ENCODE measurements at places on chromosomes 1 and 21.

GRCh38 chr1:219726480-219727272, 113.8 kb upstream of the ZC3H11B start:
- no peak for DNase-seq

DNA sequence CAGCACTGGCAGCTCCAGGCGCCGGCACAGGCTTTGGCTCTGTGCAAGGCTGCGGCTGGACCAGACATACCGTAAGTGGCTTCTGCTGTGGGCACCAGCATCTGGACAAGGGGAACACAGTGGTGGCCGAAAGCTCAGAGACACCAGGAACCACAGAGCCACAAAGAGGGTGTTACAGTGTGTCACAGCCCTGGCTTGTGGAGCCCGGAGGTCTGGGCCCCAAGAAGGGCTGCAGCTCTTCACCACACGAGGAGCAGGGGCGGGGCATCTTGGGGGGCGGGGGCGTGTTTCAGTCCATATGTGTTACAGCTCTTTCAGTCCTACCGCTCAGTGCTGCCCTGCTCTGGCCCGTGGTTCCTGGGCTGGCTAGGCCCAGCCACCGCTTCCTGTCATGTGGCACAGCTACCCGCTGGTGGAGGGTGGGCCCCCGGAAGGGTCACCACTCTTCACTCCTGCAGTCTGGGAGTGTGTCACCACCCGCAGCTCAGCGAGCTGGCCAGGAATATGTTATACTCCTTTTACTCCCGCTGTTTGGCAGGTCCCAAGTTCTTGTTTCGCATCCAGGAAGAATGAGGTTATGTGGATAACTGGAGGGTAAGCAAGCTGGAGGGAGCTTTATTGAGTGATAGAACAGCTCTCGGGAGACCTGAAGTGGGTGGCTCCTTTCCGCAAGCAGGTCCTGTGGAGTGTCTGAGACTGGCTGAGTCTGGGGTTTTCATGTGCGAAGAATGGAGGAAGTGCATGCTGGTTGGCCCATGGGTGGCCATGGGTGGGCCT, 3.3 kb upstream of the LSM10 start:
- DNase-seq = no peak

GRCh38 chr1:147201276-147201675, 23.9 kb downstream of the FMO5 start:
- no peak for DNase-seq

DNA sequence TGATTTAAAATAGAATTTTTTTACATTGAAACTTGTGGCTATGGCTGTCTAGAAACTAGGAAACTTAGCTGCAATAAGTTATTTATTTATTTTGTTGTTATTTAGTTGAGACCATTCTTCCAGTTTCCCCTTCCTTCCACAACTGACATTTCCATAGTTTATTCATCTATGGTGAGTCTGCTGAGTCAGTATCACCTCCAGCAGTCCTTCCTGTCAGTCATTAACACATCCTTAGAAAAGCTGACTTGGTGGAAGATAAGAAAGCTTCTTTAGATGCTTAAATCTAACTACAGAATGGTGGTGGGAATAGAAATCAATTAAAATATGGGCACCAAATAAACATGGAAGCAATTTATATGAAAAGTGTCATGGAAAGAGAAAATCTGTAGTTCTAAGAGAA, 714.0 kb downstream of the RWDD3 start:
- no peak for DNase-seq

GRCh38 chr1:65630855-65631254, 161.8 kb upstream of the PDE4B start:
- DNase-seq = no peak

DNA sequence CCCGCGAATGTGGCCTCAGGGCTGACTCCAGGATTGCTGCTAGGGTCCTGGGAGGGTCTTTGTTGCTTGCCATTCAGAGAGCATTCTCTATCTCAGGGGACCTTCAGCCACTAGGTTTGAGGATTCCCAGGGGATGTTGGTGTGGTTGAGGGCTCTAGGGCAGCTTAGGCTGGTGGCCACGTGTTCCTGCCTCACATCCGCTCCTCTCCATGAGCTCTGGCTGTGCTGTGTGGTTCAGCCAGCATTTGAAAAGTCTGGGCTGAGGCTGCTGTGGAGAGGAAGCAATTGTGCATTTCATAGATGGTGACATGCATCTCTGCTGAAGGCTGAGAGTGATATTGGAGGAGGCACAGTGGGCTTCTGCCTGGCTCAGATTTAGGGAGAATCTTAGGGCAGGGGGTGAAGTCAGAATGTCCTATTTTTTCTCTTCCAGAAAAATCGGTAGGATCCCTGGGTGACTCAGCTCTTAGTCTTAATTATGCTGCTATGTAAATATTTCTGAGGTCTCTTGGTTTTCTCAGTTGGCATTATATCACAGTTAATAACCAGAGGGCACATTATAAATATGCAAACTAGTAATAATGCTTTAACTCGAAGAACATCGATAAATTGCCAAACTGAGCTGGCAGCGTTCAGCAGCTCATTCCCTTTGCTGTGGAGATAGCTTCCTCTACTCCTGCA, 182.3 kb downstream of the CAMTA1 start:
- DNase-seq = no peak

DNA sequence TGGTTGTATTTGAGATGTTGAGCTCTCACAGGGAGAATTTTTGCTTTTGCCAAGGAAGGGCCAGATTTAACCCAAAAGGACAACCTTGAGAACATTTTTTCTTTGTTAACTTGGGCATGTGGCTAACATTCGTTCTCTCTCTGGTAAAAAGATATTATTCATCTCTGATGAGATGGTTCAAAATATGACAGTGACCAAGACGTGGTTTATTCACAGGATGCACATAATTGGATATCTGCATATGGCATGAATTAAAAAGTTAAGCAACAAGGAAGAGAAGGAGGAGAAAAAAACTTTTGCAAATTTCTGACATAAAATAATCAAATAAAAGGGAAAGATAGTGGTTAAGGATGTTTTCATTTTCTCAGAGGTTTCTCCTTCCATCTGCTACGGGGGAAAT, 43.1 kb upstream of the BCL10 start:
- no peak for DNase-seq

DNA sequence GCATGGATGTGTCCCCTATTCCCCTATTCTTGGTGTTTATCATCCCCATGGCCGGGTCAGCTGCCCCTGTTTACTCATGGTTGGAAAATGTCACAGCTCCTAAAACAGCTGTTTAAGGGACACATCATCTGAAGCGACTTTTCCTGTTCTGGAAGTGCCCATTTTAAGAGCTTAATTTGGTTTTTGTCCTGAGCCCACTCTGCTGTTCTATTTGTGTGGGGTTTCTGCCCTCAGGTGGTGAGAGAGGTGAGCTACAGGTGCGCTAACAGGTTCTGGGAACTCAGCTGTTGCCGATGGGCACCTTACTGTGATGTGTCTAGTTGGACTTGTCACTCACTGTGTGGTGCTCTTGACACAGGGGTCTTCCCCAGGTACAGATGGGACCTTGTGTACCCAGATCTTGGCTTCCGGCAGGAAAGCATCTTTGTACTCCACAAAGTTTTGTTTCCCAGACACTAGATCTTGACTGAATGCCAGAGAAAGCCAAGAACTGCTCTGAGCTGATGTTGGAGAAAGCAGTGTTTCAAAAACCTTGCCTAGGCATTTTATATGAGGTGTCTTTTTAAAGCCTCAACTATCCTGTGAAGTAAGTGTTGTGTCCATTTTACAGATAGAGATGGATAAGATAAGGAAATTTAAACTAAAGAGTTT, 59.0 kb upstream of the CD1D start:
- DNase-seq = peak; percentile 64

DNA sequence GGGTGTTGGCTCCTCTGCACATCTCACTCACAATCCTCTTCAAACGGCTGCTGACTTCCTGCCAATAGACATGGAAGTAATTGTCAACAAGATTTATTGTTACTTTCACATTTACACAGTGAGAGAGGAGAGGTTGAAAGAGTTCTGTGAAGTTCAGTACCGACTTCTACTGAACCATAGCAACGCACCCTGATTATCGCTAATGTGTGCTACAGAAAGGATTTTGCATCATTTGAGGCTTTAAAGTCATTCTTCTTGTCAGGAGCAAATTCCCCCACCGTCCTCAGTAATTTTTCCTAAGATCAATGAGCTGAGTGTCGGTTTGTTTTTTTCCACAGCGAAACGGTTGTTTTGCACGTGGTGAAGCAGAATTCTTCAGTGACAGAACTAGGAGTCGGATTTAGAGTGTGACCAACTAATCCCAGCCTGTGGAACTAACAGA, 361.0 kb downstream of the ADGRL2 start:
- DNase-seq = peak; percentile 94

GRCh38 chr1:205065666-205066065, 18.6 kb downstream of the TMEM81 start:
- DNase-seq = no peak

- no peak for DNase-seq
Observed at GRCh38 chr1:176944606-176945005, 219.9 kb downstream of the ASTN1 start.

GRCh38 chr1:159443066-159443750, 3.7 kb downstream of the OR10J1 start:
- no peak for DNase-seq

DNA sequence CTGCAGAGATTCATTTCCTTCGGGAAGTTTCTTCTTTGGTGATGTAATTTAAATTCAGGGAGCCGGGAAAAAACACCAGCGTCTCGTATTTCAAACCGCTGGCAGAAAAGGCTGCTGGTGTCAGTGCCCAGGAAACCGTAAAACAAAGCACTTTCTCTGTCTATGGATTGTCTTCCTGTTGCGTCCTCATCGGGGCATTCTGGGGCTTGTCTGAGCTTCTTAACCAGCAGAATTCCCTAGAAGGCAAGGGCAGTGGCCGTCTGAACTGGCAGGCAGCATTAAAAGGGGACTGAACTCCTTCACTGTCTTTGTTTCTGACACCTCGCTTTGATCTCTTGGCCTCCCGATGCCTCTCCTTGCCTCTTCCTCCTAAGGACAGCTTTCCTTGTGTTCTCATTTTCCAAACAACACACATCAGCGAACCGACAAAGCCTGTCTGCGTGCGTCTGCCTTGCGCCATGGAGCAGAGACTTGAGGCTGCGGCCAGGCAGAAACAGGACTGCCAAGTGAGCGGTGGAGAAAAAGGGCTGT, 391.6 kb upstream of the VAMP3 start:
- peak; percentile 43 for DNase-seq

DNA sequence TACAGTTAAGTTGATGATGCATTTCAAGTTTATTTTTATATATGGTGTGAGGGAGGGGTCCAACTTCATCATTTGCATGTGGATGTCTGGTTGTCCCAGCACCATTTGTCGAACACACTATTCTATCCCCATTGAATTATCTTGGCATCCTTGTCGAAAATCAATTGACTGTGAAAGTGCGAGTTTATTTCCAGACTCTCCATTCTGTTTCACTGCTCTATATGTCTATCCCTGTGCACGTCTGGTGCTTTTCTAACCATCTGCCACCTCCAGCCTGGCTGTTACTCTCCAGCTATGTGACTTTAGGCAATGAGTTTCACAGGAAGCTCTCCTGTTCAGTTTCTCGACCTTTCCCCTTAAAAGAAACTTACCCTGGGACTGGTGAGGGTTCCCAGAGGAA, 137.1 kb upstream of the KLHDC7A start:
- no peak for DNase-seq
